ENCODE measurements at places on chromosomes 12 and 14. TPM values are rescaled to one million over a fixed set of nuclear protein-coding genes. Genes with fewer than 3 reads are reported as not detected.

The CEBPE gene
- not detected for total RNA-seq

DNA sequence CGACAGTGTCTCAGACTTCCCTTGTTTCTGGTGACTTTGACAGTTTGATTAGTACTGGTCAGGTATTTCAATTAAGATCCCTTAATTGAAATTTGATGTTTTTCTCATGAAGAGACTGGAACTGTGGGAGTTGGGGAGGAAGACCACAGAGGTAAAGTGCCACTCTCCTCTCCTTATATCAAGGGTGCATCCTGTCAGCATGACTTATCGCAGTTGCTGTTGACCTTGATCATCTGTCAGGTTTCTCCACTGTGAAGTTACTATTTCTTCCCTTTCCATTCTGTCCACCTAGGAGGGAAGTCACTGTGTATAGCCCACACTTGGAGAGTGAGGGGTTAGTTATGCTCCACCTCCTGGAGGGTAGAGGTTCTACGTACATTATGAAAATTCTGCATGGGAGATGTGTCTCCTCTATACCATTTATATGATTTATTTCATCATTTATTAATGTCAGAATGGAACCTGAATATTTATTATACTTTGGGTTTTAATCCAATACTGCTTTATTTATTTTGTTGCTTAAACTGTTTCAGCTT is 40.3 kb upstream of the SMOC1 start:
- DNase-seq: no peak

The OR6C74 gene
- total RNA-seq: not detected

DNA sequence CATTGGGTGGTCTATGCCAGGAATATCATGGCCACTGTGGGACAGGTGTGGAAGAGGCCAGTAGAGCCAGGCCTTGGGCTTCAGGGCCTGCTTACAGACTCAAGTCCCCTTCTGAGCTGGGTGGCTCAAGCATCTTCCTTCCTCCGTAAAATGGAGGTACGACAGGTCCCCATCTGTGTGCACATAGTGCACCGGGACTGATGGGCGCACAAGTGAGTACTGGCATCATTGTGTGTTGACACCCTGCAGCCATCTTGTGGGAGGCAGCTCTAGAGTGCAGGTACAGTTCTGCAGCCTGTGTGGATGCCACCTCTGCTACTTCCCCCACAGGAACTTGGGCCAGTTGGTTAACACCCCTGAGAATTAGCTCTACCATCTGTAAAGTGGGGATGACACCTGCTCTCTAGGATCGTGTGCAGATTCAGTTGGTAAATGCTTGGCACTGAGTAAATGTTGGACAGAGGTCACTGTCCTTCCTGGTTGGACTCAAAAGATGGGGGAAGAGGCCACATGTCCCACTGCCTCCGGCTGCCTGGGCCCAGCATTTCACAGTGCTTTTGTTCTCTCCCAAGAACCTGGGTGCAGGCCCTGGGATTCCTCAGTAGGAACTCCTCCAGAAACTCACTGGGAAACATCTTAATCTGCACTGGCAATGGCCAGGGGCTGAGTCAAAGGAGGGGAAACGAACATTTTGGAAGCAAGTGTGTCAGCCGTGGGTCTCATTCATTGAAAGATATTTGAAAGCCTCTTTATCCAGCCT is 70.6 kb downstream of the C14orf132 start:
- DNase-seq: no peak

The SNX6 gene
- total RNA-seq: 17.4 TPM

GRCh38 chr12:15899282-15899870 is 11.8 kb upstream of the DERA start:
- no peak for DNase-seq

The PLBD1 gene
- 13.2 TPM for total RNA-seq

- no peak for DNase-seq
Observed at GRCh38 chr14:76697246-76697905, 63.9 kb upstream of the VASH1 start.

The PHETA1 gene
- 25.3 TPM for total RNA-seq

DNA sequence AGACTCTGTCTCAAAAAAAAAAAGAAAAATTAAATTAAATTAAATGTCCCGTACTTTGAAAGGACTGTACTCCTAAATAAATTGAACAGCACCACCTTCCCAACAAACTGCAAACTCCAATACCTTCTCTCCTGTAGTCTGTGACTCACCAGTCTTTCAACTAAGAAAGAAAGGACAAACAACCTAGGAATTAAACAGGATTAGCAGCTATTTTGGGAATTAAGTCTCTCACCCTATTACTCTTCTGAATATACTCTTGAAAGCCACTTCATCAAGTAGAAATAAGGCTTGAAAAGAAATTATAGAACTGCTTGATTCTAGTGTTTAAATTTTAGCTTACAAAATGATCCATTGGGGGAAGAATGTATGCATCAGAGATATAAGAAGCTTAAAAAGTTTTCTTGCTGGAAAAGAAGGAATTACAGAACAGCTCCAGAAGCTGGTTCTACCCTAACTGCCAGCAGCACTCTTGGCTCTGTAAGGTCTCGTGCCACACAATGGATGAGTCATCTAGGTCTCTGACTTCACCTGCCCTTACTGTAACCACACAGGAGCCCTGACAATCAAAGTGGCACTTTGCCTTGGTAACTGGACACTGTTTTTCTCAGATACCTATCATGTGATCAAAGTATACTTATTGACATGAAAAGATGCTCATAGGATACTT is 57.0 kb upstream of the CERS5 start:
- peak; percentile 38 for DNase-seq

GRCh38 chr12:39503439-39503838 is 60.5 kb upstream of the KIF21A start:
- no peak for DNase-seq

DNA sequence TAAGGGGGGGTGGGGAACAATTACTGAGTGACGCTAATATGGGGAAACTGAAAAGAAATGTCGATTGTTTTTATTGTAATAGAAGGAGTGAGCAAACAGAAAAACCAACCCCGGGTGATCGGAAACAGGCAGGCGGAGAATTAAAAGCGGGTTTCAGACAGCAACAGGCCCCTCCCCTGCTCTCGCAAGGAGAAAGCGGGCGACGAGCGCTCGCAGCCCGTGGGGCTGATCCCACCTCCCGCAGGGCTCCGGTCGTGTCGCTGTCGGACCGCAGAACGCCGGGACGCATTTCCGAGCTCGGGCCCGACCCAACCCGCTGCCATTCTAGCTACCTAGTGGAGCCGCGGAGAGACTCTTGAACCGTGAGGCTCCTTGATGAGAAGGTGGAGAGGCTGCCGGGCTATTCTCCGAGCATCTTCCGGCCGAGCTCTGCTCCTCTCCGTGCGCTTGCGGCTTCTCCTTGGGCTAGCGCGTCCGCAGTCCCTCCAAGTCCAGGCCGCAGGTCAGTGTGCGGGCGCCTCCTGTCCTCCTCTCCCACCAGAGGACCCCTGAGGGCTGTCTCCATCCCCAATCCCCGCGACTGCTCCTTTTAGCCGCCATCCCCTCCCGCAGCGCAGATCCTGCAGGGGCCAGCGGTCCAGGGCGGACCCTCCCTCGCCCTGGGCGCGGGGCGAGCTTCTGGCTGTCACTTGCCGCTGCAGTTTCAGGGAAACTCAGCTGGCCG is 4.1 kb upstream of the PAX9 start:
- no peak for DNase-seq

The MYL2 gene
- total RNA-seq: not detected

GRCh38 chr12:41967668-41968500 is 176.8 kb downstream of the GXYLT1 start:
- DNase-seq: no peak

The SDS gene
- 3.1 TPM for total RNA-seq

The PRKD1 gene
- 3.5 TPM for total RNA-seq

- DNase-seq: peak; percentile 50
Observed at GRCh38 chr12:21526721-21527345, 737 bp downstream of the SPX start.

- no peak for DNase-seq
Observed at GRCh38 chr12:54132976-54133771, 55.6 kb downstream of the SMUG1 start.

DNA sequence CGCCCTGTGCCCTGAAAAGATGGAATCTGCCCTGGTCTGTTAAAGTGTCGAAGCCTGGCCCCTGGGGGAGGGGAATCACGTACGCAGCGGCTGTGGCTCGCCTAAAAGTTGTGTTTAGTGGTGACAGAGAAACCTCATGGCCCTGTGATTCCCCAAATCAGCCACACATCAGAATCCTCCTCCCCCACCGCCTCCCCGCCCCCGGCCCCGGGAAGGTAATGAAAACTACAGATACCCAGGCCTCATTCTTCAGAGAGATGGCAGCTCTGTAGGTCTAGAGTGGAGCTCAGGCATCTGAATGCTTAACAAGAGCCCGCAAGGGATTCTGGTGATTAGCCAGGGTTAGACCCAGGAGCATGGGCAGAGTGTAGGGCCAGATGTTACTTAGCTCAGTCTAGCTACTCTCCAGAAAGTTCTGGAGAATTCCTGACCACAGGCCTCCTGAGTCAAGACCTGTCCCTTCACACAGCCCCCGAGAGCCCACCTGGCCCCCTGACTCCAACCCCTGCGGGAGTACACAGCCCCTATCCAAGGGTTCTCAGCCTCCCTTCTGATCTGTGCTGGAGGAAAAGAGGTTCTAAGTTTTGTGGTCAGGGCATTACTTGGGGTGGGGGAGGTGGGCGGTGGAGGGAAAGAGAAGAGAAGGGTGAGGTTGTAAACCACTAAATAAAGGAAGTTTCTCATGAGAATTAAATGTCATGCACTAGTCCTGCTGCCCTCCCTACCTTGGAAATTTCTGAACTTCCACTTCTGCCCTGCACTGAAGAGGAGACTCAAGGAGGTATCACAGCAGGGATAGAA is 114.8 kb downstream of the PLXNC1 start:
- no peak for DNase-seq

DNA sequence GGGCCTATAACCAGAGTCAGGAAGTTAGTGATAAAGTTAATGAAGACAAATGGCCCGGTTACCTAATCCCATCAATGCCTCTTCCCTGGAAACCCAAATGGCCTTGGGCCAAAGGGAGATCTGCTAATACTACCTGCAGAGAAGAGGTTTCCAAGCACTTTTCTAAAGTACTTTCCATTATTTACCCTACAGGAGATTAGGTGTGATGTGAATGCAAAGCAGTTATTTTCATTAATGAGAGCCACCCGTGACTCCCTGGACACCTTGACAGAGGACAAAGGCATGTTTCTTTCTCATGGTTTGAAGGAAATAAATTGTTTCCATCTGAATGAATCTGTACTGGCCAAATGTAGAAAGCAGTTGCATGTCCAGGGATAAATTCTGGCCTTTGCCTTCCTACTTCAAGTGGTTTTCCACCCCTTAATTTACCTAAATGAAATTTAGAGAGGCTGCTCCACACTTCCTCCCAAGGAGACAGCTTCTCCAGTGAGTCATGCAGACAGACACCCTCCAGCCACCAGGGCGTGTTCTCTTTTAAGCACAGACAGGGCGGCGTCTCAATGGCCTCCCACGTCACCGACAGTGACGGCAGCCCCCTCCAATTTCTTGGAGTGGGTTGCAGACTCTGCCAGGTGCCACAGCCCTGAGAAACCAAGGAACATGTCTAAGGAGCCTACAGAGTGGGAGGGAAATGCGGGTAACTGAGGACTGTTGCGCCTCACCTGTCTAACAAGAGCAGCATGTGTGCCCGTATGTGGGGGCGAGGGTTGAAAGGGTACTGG is 43.9 kb upstream of the GNPNAT1 start:
- no peak for DNase-seq

- DNase-seq: no peak
Observed at GRCh38 chr12:558580-558979, 98.8 kb downstream of the B4GALNT3 start.

GRCh38 chr12:98022961-98023360 is 492.4 kb upstream of the TMPO start:
- DNase-seq: no peak

DNA sequence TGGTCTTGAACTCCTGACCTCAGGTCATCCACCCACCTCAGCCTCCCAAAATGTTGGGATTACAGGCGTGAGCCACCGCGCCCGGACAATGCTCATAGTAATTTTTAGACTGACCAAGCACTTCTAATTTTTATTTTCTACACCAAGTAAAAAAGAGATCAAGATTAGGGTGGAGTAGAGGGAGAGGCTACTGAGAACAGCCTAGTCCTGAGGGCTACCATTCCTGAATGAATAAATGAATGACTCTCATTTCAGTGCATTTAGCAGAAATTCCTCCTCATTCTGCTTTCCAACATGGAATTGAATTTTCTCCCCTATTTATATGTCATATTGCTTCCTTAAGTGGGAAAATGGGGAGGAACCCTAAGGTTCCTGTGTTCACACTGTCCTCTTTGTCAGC is 26.4 kb downstream of the BBOF1 start:
- no peak for DNase-seq

GRCh38 chr12:107564946-107565345 is 120.7 kb upstream of the PWP1 start:
- DNase-seq: no peak

DNA sequence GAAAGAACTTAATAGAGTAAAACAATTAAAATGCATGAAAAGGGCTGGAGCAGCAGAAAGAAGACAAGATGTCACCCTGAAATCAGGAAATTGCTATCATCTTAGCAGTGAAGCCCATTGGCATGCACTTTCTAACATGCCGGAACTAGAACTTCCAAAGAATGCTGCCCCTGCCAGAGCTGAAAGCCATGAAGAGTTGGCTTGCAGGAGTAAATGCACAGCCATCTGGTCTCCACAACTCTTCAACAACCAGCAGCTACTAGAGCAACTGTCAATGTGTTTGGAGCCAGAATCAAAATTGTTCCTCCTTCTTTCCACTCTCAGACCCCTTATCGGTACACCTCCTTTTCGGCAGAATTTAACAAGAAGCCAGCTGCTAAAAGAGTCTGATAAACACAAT is 414.1 kb downstream of the KCNH5 start:
- no peak for DNase-seq

DNA sequence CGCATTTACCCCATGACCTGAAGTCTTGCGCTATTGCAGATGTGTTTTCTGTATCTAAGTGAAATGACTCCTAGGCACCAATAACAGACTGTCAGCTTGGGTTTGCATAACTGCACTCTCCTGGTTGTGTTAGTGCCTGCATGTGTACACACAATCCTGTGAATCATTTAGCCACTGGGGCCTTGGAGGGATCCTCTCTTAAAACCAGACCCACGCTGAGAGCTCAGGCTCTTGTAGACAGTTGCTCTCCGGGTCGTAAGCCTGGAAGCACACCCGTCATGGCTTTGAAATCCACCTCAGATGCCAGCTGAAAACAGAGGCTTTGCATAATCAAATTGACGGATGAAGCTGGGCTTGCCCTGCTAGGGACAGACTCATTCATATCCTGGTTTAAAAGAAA is 79.2 kb upstream of the RBM19 start:
- DNase-seq: no peak

The ZBTB42 gene
- 8.4 TPM for total RNA-seq

The BHLHE41 gene
- total RNA-seq: 9.4 TPM

GRCh38 chr14:75401361-75401760 is 26.5 kb upstream of the JDP2 start:
- no peak for DNase-seq

- DNase-seq: no peak
Observed at GRCh38 chr12:107992870-107993451, 136.1 kb upstream of the WSCD2 start.

The SSTR1 gene
- 1.4 TPM for total RNA-seq

DNA sequence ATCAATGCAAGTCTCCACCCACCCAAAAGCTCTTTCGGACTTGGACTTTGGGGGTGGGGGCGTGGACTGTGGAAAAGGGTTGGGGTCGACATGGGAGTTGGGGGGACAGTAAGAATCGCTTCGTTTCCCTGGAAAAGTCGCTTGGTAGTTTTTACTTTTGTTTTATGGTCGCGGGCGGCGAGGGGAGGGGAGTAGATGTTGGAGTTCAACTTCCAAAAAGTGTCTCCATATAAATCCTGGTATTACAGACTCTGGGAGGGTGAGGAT is 568 bp upstream of the BCL11B start:
- DNase-seq: no peak

The RHEBL1 gene
- not detected for total RNA-seq
